Gastroesophageal sphincter (tissue), 4 donors: ENCODE measurements at places on chromosomes 12 and 14. TPM values are rescaled to one million over a fixed set of nuclear protein-coding genes. Genes with fewer than 3 reads are reported as not detected.

The GON7 gene
- 10.5 TPM for total RNA-seq

The GPRC5A gene
- 1.4 TPM for total RNA-seq

The LRIG3 gene
- total RNA-seq = 52.7 TPM

The OR5AU1 gene
- total RNA-seq = not detected

The CDC42BPB gene
- total RNA-seq = 86.7 TPM

The VPS29 gene
- total RNA-seq = 165 TPM

The KLRC1 gene
- not detected for total RNA-seq

The TAS2R7 gene
- total RNA-seq = not detected

The VWF gene
- 94.3 TPM for total RNA-seq

The C12orf60 gene
- total RNA-seq = 1.5 TPM

The TSPAN19 gene
- total RNA-seq = 0.10 TPM

The TMEM229B gene
- total RNA-seq = 1.5 TPM

The DBX2 gene
- not detected for total RNA-seq

The RTL1 gene
- not detected for total RNA-seq

The BCL11B gene
- 0.39 TPM for total RNA-seq

The DPF3 gene
- 3.9 TPM for total RNA-seq

The C12orf54 gene
- not detected for total RNA-seq

The ALDH1L2 gene
- 6.9 TPM for total RNA-seq

The FAM181A gene
- not detected for total RNA-seq

The ADAM21 gene
- total RNA-seq = not detected

The VRTN gene
- total RNA-seq = not detected

The NGB gene
- 0.27 TPM for total RNA-seq

The IFNG-AS1 gene
- not detected for total RNA-seq

The COX6A1 gene
- 529 TPM for total RNA-seq

The PTPRR gene
- total RNA-seq = 0.67 TPM

The KHNYN gene
- 61.2 TPM for total RNA-seq

The ADAM20 gene
- total RNA-seq = not detected

The KLRB1 gene
- not detected for total RNA-seq

The FAM90A1 gene
- total RNA-seq = not detected

The NPFF gene
- not detected for total RNA-seq

The GALNT8 gene
- 0.78 TPM for total RNA-seq

The MSRB3 gene
- 219 TPM for total RNA-seq

The STXBP6 gene
- 33.5 TPM for total RNA-seq

The TEX52 gene
- total RNA-seq = not detected

The CLEC4A gene
- 4.0 TPM for total RNA-seq

The TSHR gene
- not detected for total RNA-seq

The CHGA gene
- not detected for total RNA-seq

The LRFN5 gene
- total RNA-seq = 5.9 TPM

The RSRC2 gene
- total RNA-seq = 102 TPM

The DIP2B gene
- 25.9 TPM for total RNA-seq

The DCN gene
- total RNA-seq = 1,552 TPM

The PLEKHD1 gene
- not detected for total RNA-seq

The TRHDE gene
- 0.74 TPM for total RNA-seq

The ZDHHC22 gene
- not detected for total RNA-seq

The TIGAR gene
- total RNA-seq = 10.4 TPM

The KCNC2 gene
- total RNA-seq = not detected

The ASB2 gene
- 208 TPM for total RNA-seq

The TAS2R10 gene
- total RNA-seq = 0.78 TPM

The MAP1LC3B2 gene
- total RNA-seq = 1.1 TPM
